ENCODE measurements at places on chromosomes 7 and 10. TPM values are rescaled to one million over a fixed set of nuclear protein-coding genes. Genes with fewer than 3 reads are reported as not detected.
A peak's percentile ranks its signal among the peaks of the same experiment; 100 is the strongest.

GRCh38 chr7:136566491-136566890, 302.0 kb upstream of the CHRM2 start:
- DNase-seq = no peak

DNA sequence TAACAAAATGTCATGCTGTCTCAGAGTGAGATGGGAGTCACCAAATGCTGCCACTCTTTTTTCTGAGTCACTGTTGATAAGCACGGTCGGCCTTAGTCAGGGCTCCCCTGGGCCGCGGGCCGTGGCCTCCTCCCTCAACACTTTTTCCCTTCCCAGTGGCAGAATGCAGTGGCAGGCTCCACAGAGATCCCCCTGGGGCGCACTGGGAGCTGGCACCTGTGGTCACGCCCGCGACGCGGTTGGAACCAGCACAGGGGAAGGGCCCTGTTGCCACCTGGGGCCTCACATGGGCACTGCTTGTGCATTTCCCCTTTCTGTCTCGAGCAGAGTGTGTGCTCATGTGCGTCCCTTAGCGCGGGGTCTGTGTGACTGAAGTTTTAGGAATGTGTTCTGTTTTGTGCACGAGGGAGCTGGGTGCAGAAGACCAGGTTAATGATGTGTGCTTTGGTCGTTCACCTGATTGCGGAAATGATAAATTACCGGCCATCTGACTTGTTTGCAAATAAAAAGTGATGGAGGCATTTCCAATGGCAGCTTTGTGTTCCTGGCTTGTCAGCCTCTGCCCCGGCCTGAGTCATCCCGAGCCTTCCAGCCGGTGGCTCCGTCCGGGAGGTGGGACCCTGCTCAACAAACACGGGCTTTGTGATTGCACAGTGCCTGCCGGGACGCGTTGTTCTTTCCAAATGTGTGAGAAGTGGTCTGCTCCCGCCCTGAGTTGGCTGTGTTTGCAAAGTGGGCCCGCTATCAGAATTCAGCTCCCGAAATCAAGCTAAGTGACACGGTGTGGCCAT, 100.7 kb downstream of the NKX6-2 start:
- DNase-seq = no peak

DNA sequence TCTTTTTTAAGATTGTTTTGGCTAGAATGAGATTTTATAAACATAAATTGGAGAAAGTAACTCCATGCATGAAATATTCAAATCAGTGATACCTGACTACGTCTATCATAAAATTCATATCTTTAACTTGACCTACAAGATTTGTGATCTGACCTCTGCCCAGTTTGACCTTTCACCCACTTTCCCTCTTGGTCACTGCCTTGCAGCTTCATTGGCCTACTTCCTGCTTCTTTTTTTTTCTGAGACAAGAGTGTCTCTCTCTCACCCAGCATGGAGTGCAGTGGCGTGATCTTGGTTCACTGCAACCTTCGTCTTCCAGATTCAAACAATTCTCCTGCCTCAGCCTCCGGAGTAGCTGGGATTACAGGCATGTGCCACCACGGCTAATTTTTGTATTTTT, 28.5 kb downstream of the TPST1 start:
- no peak for DNase-seq

DNA sequence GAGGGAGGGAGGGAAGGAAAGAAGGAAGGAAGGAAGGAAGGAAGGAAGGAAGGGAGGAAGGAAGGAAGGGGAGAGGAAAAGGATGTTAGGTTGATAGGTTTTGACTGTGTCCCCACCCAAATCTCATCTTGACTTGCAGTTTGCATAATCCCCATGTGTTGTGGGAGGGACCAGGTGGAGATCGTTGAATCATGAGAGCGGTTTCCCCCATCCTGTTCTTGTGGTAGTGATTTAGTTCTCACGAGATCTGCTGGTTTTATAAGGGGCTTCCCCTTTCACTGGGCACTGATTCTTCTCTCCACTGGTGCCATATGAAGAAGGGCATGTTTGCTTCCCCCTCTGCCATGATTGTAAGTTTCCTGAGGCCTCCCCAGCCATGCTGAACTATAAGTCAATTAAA, 15.1 kb upstream of the NUDCD3 start:
- no peak for DNase-seq

- no peak for DNase-seq
Measured at GRCh38 chr7:45229156-45229920, 71.7 kb downstream of the RAMP3 start.

DNA sequence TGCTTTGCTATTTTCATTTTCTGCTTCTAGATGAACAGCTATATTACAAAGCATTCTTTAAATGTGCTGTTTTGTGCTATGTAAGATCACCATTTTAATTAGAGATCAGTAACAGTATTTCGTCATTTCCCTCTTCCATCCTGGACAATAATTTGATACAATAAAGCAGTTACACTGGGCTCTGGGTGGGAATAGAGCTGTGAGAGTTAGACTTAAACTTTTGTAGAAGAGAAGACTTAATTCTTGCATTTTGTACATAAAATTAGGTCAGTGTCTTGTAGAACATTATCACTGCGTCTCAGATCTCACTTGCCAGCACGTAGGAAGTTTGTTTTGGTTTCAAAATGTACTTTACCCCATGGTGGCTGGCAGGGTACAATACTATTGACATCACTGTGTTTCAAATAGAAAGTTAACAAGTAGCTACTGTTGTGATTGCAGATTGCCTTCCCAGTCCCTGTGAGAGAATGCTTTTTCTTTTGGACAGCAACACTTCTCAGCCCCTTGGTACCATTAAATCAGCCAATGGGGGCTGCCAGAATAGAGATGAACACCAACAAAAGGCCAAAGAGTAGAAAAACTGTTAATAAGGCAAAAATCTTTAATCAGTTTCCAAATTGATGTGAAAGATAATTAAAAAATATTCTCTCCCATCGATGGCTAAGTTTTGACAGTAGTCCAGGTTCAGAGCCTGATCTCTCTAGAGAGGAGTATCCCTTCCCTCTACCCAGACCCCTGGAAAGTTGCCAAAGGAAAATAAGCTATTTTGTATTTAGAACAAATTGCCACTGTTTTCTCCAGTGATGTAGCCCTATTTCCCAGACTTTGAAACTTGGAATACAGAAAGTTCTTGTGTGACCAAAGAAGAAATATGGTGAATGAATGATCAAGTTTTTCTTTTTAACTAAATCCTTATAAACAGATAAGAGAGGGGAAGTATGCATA, 35.1 kb downstream of the SMNDC1 start:
- DNase-seq = peak; percentile 60

- DNase-seq = no peak
Measured at GRCh38 chr10:32279795-32280194, 67.2 kb downstream of the EPC1 start.

DNA sequence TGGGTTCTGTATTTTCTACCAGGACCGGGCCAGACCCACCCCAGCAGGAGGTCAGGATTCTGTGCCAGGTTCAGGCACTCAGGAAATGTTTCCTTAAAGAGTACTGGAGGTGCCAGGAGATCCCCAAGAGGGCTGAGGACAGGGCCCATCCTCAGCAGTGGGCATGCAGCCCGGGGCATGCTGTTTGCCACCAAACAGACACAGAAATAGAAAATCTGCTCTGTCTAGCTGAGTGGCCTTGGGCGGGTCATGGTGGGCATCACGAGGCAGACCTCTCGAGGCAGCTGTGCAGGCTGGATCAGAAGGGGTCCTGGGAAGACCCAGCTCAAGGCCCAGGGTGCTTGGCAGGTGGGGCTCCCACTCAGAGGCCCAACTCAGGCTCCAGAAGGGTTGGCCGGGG, 105.0 kb downstream of the FAM53B start:
- no peak for DNase-seq

- no peak for DNase-seq
Measured at GRCh38 chr10:7090529-7090928, 320.3 kb downstream of the SFMBT2 start.

BTBD16 gene
- polyA plus RNA-seq = 0.16 TPM

MALRD1 gene
- polyA plus RNA-seq = 0.99 TPM

NXPH1 gene
- 1.7 TPM for polyA plus RNA-seq

SFTPA1 gene
- not detected for polyA plus RNA-seq

TCTN3 gene
- 45.6 TPM for polyA plus RNA-seq

STEAP1B gene
- polyA plus RNA-seq = not detected

Data from cardiac muscle cell (in vitro differentiated cells and primary cell).